ENCODE measurements at places on chromosomes 2 and 18.

- no peak for DNase-seq
These were observed 14.4 kb upstream of the IGFBP2 start for GRCh38 chr2:216618785-216619184.

DNA sequence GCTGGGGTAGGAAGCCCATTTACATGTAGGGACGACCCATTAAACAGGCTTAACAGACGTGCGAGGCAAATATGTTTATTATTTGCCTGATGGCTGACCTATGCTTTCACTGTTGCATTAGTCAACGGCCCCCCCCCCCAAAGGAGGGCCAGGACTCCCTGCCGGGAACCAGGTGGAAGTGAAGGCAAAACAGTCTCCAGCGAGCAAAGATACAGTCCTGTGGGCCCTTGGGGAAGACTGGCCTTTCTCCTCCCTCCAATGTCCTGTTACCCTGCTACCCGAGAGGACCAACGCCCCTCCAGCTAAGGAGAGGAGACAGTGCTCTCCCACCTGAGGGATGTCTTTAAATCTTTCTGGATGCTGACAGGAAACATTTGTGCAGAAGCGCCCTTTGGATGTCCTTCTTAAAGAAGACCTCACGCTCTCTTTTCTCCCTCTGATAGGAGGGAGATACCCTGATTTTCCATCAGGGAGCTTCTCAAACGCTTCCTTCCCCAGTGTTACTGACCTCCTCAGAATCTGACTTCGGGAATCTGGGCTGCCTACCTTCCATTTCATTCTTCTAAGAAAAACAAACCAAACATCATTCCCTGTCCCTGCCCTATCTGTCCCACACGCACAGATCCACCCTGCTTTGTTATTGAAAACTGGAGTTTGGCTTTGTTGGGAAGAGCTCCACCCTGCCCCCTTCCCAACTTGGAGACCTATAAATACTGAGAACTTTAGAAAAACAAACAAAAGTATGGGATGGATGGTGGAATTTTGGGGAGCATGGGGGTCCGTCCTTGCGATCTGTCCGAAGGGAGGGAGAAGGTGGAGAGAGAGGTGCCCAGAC is 135.9 kb upstream of the SIX3 start:
- no peak for DNase-seq

GRCh38 chr2:240464514-240465241 is 29.2 kb downstream of the GPC1 start:
- no peak for DNase-seq

DNA sequence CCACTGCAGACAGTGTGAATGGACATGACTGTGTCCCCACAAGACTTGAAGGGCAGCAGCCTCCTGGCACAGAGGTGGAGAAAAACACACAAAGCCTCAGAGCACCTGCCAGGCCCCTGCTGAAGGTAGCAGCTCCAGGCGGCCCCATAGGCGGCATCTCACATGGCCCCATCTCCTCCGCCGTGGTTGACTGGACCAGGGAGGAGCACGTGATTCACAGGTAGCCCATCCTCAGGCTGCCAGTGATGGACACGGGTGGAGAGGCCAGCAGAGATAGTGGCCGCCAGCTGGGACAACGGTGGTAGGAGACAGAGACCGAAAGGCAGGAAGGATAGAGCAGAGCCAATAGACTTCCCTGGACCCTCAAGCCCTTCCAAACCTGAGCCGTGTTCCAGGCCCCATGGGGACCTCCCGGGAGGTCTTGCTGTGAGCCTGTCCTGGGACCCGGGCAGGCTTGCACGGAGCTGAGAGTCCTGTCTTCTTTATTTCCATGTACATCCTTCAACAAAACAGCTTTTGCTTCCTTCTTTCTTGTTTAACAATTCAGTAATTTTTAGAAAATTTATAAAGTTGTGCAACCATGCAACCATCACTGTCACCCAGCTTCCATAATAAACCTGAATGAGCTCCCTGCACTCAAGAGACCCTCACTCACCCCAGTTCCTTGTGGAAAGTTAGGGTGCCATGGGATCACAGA is 26.9 kb downstream of the GPR55 start:
- DNase-seq, result no peak

DNA sequence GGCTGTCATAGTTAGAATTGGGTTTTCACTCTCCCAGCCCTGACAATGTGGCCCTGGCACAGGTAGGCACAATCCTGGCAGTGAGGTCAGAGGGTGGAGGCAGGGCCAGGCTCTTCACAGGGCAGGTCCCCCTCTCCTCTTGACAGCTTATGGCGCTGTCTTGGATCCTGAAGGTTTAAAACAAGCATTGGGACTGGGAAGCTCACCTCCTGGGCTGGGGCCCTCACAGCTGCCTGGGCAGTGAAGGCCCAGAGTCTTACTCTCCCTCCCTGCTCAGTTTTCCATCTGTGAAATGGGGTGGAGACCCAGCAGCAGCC is 23.3 kb downstream of the LBH start:
- no peak for DNase-seq

GRCh38 chr2:2762913-2763312 is 431.8 kb upstream of the MYT1L start:
- DNase-seq, result no peak

GRCh38 chr2:112160283-112161250 is 22.4 kb downstream of the FBLN7 start:
- no peak for DNase-seq

DNA sequence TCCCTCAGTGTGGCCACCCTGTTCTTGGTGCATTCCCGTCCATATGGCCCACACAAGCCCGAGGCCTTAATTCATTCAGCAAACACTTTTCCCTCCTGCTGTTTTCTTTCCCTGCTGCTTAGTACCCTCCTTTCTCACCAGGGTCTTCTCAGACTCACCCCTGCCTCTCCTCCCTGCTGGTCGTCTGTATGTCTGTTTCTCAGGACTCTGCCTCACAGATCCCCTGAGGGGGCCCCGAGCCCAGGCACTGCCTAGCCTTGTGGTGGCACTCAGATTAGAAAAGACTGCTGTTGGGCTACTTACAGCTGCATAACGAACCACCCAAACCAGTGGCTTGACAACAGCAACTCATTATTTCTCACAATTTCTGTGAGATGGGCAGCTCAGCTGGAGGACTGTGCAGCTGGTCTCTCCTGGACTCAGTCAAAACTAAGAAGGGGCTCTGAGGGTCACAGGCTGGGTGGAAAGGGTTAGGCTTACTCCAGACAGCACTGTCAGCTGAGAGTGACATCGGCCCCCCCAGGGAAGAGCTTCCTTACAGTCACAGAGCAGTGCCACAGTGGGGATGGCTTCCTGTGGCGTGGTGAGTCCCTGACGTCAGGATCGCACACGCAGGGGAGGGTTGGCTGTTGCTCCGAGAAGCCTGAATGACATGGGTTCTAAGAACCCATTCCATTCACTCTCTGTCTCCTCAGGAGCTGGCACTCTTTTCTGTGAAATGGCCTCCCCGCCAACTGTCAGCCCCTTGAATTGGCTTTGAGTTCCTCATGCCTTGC is 139.0 kb downstream of the UXS1 start:
- no peak for DNase-seq

DNA sequence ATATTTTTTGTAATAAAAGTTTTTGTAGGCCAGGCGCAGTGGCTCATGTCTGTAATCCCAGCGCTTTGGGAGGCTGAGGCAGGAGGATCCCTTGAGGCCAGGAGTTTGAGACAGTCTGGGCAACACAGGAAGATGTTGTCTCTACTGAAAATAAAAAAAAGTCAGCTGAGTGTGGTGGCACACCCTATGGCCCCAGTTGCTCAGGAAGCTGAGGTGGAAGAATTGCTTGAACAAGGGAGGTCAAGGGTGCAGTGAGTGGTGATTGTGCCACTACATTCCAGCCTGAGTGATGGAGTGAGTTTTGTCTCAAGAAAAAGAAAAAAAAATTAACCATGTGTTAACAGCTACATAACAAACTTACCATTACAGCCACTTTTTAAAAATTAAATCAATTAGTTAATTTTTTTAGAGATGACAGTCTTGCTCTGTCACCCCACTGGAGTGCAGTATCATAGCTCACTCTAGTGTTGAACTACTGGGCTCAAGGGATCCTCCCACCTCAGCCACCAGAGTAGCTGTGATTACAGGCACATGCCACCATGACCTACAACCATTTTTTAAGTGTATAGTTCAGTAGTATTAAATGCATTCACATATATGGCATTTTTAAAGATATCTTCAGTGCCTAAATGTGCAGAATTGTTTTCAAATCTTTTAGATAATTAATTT is 67.2 kb upstream of the ACYP2 start:
- peak; percentile 39 for DNase-seq

DNA sequence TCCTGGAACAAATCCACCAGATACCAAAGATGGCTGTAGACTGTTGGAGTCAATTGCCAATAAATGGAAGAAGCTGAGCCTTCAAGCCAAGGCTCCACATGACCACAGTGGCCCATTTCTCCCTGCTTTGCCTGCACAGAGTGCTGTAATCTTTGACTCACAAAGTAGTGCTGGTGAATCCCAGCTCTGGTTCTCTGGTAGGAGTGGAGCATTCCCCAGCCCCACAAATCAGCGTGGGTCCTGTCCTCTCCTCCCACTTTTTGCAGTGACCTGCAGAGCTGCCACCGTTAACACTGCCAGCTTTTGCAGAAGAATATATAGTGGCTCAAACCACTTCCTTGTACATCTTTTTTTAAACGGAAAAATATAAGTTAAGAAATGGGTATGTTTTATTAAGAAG is 93.9 kb downstream of the MGAT5 start:
- no peak for DNase-seq

DNA sequence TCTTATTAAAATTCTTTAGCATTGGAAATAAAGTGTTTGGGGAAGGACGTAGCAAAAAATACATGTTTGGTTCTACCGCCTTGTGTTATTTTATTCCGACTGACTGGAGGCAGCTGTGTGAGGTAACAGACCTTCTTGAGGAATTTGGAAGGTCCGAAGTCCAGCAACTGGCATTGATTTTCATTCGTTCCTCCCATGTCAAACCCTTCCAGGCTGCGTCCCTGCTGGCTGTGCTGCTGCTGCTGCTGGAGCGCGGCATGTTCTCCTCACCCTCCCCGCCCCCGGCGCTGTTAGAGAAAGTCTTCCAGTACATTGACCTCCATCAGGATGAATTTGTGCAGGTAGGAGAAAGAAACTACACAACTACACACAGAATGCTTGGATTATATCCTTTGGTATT is 21.8 kb downstream of the CNDP1 start:
- no peak for DNase-seq

- DNase-seq, result no peak
These were observed 796.7 kb upstream of the CELF4 start for GRCh38 chr18:38362286-38362792.

DNA sequence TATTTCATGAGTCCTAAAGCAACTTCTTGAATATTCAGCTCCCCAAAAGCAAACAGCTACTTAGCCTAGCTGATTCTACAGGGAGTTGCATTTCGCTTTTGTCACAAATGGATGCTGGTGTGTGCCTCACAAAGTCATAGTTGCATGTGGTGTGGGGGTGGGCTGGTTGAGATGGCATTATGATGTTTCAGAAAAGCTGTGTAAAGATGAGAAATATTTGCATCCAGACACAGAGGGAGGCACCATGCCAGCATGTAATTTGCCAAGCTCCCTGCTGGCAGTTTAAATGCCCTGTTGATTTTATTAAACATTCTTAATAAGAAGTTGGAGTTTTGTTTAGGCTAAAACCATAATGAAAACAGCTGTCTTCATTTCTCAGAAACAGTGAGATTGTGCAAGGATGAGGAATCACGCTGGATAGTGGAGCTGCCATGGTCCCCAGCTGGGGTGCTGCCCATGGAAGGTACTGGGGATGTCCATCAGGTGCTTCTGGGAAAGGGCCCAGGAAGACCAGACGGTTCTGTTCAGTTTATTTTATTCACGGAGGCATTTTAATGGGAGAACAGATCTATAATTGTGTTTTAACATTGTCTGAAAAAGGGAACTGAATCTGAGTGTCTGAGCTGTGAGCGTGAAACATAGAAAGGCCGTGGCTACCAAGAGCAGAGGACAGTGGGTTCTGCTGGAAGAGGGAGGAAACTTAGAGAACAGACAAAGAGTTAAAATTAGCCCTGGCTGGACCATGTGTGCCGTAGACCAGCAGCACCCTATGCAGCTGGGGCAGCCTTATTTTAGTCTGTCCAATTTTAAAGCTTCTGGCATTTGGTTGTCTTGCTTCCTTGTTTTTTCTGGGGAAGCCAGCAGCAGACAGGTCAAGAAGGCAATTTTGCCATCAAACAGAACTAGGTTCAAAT is 177.1 kb downstream of the FAM210A start:
- DNase-seq, result no peak

- DNase-seq, result no peak
These were observed 8.3 kb downstream of the ALPP start for GRCh38 chr2:232386740-232387450.

DNA sequence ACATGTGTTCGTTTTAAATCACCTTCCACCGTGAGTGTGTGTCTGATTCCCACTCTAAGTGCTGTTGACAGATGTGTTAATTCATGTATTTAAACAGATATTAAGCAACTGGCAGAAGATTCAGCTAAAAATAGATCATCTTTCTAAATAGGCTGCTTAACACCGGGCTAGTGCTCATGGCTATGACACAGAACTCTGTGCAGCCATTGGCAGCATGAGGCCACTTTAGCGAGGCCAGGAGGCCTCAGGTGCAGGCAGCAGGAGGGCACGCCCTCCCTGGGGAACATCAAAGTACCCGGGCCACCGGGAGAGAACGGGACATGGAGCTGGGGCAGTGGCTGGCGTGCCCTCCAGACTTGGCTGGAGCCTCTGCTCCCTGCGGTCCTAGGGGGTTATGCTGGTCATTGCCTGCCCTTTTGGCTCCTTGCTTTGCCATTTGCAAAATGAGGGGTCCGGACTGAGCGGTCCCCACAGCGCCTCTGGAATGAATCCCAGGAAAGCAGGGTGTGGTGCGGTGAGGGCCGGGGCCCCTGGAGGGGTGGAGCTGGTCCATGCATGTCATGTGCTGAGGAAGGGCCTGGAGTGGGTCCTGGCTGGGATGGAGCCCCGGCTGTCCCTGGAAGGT is 62.8 kb upstream of the HDAC4 start:
- DNase-seq, result no peak

DNA sequence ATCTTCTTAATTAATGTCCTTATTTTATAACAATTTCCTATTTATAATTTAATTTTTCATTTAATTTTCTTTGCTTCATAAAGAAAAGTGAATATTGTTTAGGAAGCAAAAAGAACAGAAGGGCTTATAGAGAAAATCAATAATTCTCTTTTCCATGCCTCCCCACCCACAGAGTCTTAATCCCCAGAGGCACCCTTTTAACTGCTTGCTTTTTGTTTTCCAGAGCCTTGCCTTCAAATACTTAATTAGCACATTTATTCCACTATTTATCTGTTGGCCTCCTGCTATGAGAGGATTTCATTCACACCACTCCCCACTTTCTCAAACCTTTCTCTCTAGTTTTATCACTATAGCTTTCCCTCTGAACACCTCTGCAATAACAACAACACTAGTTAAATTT is 373.6 kb downstream of the MBD2 start:
- no peak for DNase-seq

DNA sequence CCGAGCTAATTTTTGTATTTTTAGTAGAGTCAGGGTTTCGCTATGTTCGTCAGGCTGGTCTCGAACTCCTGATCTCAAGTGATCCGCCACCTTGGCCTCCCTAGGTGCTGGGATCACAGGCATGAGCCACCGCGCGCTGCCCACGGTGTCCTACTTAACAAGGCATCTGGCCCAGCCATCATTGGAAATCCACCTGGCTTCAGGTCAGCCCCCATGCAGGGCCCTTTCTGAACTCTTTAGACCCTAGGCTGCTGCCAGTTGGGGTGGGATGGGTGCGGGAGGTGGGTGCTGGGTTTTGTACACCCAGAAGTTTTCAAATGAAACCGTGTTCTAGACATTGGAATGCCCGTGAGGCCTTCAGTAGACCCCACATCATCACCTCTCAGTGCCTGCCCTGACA is 26.6 kb upstream of the NT5DC4 start:
- DNase-seq, result no peak

All from immature natural killer cell (primary cell).